ENCODE measurements at places on chromosomes 2 and 18.
A peak's percentile ranks its signal among the peaks of the same experiment; 100 is the strongest.

- no peak for DNase-seq
These were observed 33.2 kb upstream of the GALNT3 start for GRCh38 chr2:165827016-165827920.

DNA sequence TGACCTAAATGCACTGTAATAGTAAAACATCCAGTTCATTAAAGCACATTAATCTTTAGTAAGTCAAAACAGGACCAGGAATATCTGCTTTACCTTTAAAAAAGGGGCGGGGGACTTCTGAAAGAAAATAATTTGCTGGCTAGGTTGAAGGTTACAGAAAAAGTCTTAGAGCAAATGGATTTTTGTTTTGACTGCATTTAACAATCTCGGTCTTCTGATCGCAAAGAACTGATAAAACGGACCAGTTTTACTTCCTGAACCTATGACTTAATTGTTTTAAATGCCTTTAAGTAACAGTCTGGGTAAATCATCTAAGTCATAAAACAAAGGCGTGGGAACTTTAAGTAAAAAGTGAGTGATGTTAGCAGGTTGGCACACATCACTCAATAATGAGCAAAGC is 783 bp downstream of the BUB1 start:
- no peak for DNase-seq

DNA sequence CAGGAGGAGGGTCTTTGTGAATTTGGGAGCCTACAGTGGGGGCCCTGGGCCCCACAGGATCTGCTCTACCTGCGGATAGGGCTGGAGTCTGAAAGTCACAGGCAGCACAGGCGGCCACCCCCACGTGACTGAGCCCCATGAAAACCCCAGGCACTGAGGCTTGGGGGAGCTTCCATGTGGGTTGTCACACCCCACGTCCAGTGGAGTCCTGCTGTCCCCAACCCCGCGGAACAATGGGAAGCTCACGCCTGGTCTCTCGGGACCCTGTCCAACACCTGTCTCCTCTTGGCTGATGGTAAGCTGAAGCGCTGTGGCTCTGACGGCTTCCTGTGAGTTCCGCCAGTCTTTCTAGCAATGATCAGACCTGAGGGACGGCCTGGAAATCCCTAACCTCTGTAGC is 85.8 kb downstream of the PTGR3 start:
- DNase-seq, result no peak

DNA sequence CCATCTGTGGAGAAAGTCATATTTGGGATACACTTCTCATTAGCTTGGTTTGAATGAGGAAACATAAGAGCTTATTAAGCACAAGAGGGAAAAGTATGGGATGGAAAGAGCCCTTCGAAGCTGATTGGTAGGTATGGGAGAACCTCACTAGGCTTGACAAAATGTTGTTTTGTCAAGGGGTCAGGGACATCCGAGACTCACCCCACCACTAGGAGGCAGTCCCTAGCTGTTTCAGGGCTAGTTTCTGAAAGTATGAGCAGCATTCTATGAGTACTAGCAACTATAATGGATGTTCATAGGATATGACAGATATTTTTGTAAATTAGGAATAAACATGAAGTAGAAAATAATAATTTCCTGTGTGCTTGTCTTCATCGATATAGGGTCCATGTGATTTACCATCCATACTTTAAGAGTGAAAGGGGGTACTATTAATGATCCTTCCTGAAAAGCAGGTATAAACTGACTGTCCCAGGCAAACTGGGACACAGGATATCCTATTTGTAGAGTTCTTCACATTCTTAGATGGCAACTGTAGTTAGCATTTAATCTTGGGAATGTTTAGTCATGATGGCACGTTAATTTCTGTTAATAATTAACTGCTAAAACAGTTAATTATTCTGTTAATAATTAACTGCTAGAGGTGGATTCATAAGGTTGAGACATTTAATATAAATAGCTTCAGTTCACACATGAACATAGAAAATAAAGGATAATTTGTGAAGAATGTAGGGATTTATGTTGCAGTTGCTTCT is 28.4 kb downstream of the OTX1 start:
- peak; percentile 26 for DNase-seq

GRCh38 chr18:57630754-57631595 is 9.3 kb upstream of the NARS1 start:
- no peak for DNase-seq

DNA sequence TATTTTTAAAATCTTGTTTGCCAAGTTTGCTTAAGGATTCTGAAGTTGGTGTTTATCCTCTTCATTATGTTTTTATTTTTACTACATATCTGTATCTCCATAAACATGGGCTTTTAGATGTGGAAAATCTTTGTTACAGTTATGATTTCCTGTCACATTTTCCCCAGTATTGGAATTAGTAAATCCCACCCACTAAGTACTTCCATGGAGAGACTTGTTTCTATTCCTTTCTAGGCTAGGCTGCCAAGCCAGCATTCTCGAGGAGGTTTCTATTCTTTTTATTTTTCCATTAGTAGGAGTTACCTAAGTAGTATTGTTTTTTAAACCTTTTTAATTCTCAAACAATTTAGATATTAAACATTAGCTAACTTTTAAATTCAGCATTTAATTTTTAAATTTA is 22.1 kb downstream of the PKP4 start:
- no peak for DNase-seq

GRCh38 chr2:181252262-181253148 is 204.7 kb upstream of the ITGA4 start:
- no peak for DNase-seq

DNA sequence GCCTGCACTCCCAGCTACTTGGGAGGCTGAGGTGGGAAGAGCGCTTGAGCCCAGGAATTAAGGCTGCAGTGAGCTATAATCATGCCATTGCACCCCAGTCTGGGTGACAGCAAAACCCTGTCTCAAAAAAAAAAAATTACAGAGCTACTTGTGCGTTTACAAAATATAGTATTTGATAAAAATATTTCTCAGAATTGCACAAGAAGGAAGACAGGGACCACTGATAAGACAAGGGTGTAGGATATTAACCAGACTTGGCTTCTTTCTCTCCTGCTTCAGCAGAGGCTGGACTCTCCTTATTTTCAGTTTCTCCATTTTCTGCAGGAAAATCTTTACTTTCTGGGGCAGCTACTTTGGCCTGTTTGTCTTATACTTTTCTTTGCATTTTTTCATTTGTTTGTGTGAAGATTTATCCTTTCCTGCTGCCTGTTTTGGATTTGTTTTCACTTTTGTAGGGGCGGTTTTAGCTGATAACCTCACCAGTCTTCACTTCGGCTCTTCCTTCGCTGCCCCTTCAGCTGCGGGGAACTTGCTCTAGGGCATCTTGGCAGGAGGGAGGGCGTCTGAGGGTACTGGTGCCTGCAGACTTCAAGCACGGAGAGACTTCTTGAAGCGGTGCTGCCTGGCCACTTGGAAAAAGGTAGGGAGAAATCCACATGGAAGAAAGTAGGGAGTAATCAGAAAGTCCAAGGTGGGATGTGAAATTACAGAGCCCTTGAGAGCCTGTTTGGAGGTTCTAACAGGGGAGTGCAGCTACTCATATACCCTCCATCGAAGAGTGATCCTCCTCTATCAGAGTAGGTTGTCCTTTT is 14.9 kb upstream of the ZDBF2 start:
- DNase-seq, result no peak

- DNase-seq, result peak; percentile 74
These were observed 13.4 kb upstream of the CELF4 start for GRCh38 chr18:37578886-37579513.

DNA sequence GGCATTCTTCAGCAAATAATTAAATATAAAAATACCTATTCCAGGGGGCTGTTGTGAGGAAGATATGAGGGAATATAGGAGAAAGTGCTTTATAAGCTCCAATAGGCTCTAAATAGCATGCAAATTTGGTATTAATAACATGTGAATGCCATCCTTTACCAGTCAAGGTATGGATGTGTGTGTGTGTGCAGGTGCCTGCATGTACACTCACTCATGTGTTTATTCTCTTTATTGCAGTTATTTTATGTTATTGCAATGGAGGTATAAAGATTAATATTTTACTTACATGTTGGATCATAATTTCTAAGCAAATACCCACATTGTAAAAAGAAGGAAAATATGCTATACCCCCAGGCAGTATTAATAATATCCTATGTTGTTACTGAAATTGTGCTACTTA is 1093.0 kb upstream of the GYPC start:
- DNase-seq, result no peak

- DNase-seq, result no peak
These were observed 943.1 kb upstream of the LRRTM1 start for GRCh38 chr2:81247648-81248047.

GRCh38 chr2:3332133-3332532 is 45.5 kb downstream of the EIPR1 start:
- DNase-seq, result no peak

All from cerebellar cortex (tissue), 1 donor.